ENCODE measurements at places on chromosomes 4 and X.

GRCh38 chr4:53748328-53748772 is 157.1 kb upstream of the LNX1 start:
- no peak for DNase-seq

DNA sequence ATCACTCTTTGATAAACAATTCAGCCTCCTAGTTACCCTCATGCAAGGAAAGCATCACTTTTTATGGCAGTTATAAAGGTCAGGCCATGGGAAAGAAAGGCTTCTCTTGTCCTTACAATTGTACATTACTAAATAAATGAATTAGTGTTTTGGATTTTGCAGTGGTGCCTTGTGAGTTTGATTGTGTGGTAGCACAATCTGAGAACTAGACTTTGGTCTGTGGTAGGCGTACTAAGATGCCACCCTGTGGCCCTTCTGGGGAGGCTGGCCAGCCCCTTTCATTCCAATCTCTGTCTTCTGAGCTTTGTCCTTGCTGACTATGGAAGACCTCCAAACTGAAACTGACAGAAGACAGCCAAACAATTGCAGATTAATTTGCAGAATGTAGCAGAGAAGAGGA is 14.6 kb upstream of the HNRNPD start:
- DNase-seq, result no peak

DNA sequence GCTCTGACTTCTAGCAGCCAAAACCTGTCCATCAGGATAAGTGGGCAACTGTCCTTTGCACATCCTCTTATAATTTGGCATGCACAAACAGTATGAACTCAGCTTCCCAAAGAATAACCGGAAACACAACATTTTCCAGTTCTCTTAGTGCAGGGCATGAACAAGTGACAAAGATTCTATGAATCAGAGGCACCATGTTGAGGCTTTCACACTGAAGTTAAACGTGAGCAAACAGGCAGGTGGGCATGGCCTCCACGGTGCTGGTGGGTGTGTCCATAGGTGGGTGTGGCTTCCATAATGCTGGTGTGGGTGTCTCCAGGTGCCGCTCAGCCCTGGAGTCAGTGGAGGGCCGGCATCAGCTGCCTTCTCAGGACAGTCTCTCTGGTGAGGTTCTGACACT is 196.5 kb downstream of the SMIM20 start:
- no peak for DNase-seq

- DNase-seq, result no peak
These were observed 39.2 kb downstream of the MTHFD2L start for GRCh38 chr4:74197080-74197479.

- DNase-seq, result no peak
These were observed 8.7 kb upstream of the TMSB15C start for GRCh38 chrX:104084534-104085277.

GRCh38 chr4:80266902-80267380 is 477 bp downstream of the FGF5 start:
- no peak for DNase-seq

DNA sequence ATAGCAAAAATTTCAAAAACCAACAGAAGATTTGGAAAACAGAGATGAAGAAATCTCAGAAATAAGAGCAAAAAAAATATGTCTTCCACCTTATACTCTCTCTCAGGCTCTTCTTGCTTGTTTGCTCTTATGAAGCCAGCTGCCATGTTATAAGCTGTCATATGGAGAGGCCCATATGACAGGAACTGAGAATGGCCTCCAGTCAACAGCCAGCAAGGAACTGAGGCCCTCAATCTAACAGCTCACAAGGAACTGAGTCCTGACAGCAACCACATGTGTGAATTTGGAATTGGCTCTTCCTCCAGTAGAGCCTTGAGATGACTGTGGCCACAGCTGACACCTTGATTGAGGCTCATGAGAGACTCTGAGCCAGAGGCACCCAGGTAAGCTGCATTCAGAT is 51.3 kb upstream of the MAOA start:
- no peak for DNase-seq

GRCh38 chr4:82036181-82036580 is 337.6 kb downstream of the HNRNPD start:
- no peak for DNase-seq

GRCh38 chr4:103400405-103400804 is 202.3 kb upstream of the CENPE start:
- DNase-seq, result no peak

GRCh38 chrX:63664083-63664482 is 120.9 kb downstream of the ARHGEF9 start:
- DNase-seq, result no peak

DNA sequence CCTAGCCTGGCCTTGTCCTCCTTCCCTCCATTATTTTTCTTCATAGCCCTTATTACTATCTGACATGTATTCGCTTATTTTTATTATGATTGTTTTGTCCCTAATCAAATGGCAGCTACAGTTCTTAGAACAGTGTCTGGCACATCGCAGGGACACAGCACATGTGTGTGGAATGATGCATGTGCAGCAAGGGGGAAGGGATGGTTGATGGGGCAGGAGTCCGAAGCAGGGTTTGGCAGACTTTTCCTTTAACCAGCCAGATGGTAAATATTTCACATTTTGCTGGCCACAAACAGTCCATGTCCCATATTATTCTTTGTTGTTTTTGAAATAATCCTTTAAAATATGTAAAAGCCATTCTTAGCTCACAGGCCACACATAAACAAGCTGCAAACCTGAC is 128.3 kb upstream of the STIM2 start:
- no peak for DNase-seq

- no peak for DNase-seq
These were observed 11.3 kb downstream of the RASSF6 start for GRCh38 chr4:73608689-73609594.

GRCh38 chr4:3283916-3284315 is 8.9 kb upstream of the RGS12 start:
- DNase-seq, result no peak
